ENCODE measurements at places on chromosomes 2 and 18.

DNA sequence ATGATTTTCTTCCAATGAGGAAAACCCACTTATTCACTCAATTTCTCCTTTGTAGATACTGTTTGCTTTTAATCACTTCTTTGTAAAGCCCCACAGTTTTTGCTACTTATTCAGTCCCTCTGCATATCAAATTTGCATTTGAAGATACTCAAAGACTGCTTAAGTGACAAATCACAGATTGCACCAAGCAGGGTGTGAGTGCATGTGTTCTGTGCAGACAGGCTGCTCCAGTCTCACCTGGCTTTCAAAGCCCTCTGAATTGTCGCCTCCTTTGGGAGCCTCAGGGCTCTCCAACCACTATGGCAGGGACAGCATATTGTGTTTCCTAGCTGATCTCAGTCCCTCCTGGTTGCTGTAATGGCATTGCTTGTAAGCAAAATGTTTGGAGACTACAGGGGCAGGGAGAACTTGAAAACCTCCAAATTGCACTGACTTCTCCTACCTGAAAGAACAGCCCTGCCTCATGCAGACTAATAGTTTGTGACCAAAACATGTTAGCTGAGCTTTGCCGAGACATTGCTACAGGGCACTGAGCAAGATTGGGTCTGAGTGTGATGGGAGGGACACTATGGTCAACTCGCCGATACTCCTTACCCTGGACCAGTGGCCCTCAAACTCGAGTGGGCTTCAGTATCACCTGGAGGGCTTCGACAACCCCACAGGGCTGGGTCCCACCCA lies 96.8 kb downstream of the POLE4 start:
- DNase-seq, result no peak

DNA sequence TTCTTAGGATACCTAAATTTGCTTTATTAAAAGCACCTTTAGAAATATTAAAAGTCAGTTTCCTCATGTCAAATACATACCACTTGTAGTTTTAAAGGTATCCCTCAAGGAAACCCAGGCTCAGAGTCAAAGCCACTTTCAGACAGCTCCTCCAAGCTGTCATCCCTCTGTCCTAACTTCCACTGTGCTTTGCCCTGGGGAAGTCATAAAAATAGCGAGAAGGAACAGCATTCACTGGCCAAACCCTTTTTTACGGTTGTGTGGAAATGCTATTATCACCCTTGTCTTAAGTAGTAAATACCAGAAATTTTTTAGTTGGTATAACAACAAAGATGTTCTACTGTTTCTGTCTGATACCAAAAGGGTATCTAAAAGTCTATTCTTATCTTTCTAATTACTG lies 680.5 kb downstream of the ZEB2 start:
- DNase-seq, result no peak

GRCh38 chr2:75025633-75026380 lies 67.4 kb downstream of the POLE4 start:
- DNase-seq, result no peak

- no peak for DNase-seq
Measured at GRCh38 chr18:34131006-34131405, 93.7 kb downstream of the NOL4 start.

DNA sequence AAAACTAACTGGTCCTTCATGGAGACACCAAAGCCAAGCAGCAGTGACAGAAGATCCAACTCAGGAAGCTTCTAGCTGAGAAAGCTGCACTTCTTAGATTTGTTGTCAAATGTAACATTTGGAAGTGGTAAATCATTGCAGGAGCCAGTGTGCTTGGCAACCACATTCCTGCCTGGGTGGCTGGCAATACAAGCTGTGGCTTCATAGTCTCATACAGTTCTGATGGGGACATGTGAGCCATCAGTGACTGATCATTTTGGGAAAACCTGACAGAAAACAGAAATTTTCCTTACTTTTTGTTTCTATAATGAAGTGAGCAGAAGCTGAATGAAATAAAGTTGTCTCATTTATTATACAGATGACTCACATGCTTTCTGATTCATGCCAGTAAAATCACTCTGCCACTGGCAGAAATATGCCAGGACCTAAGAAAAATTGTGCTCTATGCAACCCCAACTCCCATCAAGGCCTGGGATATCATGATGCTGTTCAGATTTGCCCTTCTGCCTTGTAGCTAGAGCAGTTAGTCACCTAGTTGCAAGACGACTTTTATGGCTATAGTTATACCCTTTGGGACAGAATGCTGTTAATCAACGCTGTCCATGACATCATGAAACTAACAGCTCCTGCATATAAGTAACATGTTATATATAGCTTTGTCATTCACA lies 508.1 kb downstream of the ADCYAP1 start:
- no peak for DNase-seq

Data from Jurkat, Clone E6-1 (cell line).